ENCODE measurements at places on chromosomes 7 and 10.

- DNase-seq = no peak
Measured at GRCh38 chr7:148625342-148625741, 34.8 kb downstream of the C7orf33 start.

DNA sequence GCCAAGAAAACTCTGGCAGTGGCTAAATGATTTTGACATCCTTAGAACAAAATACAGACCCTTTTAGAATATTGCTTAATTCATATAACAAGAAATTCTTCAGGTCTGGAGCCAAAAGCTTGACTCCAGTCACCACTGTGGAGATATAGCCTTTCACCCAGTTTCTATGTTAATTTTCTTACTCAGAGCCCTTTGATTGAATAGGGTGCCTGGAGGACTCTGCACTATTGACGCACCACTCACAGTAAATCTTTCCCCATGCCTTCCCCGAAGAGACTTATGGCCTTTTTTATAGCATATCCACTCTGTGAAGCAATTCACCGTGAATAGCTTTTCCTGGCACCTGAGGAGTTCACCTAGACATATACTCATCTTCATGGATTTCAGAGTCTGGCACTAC, 613.8 kb downstream of the ZWINT start:
- DNase-seq = no peak

GRCh38 chr7:81170291-81170690, 251.4 kb upstream of the SEMA3C start:
- no peak for DNase-seq

- no peak for DNase-seq
Measured at GRCh38 chr10:34596351-34596750, 218.7 kb downstream of the PARD3 start.

DNA sequence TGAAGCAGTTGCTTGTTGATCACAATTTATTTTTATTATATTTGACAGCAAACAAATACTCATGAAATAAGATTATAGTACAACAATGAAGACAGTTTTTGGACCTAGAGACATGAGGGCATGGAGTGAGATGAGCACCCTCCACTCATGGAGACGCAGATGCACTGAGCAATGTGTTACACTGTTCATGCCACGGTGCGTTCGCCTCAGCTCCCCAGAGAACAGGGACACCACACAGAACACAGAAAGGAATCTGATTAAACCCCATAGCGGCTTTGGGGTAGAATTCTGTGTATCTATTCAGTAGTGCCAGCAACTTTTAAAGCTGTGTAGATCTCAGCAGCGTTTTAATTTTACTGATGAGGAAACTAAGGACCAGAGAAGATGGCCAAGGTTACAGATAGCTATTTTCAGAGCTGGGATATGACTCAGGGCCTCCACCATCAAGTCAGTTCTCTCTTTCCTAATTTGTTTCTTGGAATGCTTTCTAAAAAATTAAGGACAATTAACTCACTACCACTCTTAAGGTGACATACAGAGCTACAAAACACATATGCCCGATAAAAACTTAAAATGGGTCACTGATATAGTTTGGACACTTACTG, 33.6 kb downstream of the FAM25A start:
- DNase-seq = no peak

DNA sequence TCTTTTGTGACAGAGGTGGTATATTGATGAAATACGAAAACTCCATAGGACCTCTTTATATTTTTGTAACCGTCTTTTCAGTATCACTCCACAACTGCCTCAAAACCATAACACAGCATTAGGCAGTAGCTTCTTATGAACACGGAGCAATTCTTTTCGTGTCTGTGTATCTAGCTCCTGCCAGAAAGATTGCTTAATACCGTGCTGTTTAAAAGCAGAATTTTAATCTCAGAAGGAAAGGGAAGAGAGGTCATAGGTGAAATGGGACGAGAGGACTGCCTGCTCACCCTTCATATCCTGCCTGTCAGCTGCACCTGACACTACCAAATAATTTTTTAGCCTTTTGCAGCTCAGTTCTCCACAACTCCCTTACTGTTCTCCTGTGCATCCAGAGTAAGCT, 200.7 kb downstream of the DNAH11 start:
- no peak for DNase-seq

- no peak for DNase-seq
Measured at GRCh38 chr7:143023047-143023446, 3.9 kb downstream of the OR9A2 start.

- peak; percentile 83 for DNase-seq
Measured at GRCh38 chr10:88386821-88387773, 196.0 kb downstream of the RNLS start.

DNA sequence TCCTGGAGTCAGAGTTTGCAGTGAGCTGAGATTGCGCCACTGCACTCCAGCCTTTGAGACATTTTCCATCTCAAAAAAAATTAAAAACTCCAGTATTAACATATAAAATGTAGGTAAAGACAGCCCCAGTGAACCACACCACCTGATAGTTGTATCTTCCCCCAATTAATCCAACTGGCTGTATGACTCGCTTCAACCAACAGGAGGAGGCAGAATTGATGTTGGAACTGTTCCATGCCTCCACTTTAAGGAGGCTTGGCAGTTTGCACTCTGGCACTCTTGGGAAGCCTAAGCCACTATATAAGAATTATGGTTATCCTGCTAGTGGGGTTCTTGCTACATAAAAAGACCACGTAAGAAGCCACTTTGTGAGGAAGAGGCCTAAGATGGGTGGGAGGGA, 72.7 kb downstream of the STK17A start:
- no peak for DNase-seq

DNA sequence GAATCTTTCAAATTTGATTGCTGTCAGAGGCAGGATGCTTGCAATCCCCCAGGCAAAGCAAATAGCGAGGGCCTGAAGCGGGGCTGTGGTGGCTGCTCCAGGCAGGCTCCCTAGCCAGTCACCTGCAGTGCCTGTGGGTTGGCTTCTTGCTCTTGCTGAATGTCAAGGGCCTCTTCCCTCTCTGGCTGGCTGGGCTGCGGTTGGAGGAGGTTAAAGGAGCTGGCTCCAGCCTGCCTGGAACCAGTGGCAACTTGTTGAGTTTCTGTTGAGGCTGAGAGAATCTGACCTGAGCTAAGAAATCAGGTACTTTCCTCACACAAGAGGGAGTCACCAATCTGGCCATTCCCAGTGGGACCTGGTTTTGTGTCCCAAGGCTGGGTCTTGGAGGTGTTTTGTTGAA, 134.7 kb downstream of the TMEM178B start:
- no peak for DNase-seq

- DNase-seq = no peak
Measured at GRCh38 chr7:114160925-114161324, 242.1 kb upstream of the PPP1R3A start.

- DNase-seq = no peak
Measured at GRCh38 chr10:118551535-118552100, 43.8 kb downstream of the PRLHR start.

DNA sequence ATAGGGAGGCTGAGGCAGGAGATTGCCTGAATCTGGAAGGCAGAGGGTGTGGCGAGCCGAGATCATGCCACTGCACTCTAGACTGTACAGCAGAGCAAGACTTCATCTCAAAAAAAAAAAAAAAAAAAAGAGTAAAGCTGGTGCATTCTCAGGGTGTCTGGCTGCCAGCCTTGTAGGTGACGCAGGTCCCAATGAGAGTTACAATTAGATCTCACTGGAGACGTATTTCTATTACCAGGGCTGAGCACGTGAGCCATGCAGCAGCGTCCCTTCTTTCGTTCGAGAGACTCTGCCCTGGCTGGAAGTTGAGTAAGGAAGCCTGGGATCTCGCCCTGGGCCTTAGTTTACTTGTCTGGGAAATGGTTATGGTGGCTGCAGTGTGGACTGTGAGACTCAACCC, 22.4 kb upstream of the ZMIZ1 start:
- DNase-seq = no peak

GRCh38 chr10:126551202-126551601, 119.3 kb downstream of the C10orf90 start:
- DNase-seq = peak; percentile 17

DNA sequence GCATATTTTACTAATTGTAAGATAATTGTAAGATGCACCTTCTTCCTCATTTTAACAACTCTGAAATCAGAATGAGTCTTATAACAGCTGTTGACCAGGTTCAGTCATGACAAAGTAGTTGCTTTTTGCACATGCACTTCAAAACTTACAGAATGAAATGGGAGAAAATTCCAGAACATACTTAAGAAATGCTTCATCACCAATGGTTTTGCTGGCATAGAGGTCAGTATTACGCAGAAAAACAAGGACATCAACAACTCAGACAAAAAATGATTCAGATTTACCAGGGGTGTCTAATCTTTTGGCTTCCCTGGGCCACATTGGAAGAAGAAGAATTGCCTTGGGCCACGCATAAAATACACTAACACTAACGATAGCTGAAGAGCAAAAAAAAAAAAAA, 13.3 kb downstream of the COL28A1 start:
- no peak for DNase-seq

DNA sequence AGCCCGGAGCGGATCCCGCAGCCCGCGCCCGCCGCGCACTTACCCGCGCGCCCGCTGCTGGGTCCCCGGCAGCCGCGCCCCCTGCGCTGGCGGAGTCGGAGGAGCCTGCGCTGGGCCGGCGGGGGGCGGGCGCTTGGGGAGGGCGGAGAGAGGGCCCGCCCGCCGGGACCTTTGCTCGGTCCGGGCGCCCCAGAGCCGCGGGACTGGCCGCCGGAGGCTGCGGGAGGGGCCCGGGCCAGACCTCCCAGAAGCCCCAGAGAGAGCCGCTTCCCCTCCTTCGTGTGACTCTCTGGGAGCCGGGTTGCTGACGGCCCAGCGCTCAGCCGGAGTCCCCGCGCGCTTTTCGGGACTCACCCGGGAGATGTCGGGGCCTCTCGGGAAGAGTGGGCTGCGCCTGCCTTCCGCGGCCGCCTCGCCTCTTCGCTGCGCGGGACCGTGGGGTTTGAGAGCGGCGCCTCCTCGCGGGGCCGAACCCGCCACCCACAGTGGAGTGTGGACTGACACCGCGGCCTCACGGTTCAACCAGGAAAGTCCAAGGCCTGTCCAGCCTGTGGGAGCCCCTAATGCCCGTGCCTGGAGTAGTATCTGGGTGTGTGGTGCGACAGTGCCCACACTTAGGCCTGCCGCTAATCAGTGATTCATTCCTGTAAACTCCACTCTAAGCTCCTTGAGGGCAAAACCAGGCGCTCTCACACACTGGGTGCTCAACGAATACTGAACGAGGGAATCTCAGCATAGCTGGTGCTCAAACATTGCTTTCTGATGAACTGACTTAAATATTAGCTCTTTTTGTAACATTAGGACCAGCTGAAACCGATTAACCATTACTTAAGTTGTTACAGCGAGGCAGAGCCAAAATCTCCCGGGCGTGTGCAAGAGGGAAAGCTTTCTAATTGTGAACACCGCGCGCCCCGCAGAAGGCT, at the start of gene GSDME:
Gene GSDME, minus strand, starts transcription at position 112 of the 923 bp plus-strand sequence. CDS start 7,690 bp downstream, outside the sequence.
- DNase-seq = peak; percentile 50

DNA sequence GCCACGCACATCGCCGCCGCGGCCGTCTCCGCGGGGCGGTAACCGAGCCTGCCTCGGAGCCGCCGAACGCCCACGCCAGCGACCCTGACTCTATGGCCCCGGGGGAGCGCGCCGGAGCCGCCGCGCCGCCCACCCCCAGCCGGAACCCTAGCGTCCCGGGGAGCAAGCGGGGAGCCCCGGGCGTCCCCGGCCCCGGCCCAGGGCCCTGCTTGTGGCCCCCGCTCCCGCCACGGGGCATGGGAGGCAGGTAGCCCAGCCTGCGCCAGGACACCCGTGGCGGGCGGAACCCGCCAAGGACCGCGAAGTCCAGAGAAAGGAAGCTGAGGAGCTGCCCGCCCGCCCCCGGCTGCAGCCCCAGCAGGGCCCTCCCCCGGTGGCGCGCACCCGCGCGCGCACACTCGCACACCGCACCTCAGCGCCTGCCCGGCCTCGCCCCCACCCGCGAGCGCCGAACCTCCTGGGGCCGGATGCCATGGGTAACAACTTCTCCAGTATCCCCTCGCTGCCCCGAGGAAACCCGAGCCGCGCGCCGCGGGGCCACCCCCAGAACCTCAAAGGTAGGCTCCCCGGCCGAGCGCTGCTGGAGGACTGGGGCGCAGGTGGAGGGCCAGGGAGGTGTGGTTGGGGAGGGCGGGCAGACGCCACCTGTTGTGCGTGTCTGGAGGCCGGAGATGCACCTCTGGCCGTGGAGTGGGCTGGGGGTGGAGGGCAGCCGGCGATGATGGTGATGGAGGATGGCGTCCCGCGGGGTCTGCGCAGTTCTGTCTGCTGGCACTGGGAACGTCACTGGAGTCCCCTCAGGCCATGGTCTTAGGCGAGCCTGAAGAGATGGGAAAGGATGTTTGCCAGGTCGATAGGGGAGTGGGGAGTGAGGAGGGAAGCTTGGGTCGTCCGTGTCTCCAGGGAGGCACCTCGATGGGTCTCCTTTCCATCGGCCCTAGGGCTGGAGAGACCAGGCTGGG, 692 bp downstream of the NEURL1 start:
- no peak for DNase-seq

DNA sequence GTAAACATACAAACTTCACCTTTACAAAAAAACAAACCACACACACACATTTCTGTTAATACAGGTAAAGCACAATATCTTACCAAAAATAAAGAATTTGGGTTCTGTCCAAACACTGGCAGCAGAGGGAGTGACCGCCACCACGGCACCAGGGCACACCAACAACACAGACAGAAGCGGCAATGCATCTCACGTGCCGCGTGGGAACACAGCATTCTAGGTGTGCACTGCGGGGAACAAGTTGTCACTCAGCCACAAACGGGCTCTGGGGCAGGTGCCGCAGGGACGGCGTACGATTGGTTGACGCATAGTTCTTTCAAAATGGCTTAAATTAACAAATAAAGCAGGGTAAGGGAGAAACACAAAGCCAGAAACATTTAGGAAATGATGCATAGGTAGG, 22.3 kb downstream of the PDGFA start:
- DNase-seq = no peak

DNA sequence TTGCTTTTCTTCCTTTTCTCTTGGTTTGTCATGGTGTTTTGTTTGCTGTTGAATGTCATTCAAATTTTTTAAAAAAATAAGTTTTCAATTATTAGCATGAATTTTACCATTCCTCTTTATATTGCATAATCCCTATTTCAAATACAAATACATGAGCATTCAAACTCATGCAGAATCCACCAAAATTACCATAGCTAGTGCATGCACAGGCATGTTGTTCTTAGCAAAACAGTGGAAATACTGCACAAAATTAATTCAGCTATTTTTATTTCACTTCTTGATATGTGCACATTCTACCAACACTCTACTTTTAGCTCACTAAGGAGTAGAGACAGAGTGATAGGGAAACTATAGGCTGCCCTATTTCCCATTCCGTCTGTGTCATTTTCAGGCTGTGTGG, 670.1 kb upstream of the LRRN3 start:
- no peak for DNase-seq

DNA sequence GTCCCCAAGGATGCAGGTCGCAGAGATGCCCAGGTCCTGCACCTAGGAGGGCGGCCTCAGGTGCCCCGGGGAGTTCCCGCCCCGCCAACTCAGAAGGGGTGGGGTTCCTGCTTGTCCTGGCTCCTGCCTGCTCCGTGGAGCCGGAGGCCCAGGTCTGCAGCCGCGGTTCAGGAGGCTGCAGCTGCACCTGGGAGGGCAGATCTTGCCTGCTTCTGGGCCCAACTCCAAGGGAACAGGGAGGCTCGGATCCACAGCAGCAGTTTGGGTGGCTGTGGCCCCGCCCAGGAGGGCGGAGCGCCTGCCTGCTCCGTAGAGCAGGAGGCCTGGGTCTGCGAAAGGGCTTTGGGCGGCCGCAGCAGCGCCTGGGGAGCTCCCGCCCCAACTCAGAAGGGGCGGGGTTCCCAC, 108.2 kb upstream of the EGR2 start:
- no peak for DNase-seq

GRCh38 chr7:114084472-114085312, 165.9 kb upstream of the PPP1R3A start:
- no peak for DNase-seq

GRCh38 chr10:87931836-87932230, 68.4 kb downstream of the PTEN start:
- no peak for DNase-seq

GRCh38 chr10:6721964-6722615, 142.0 kb upstream of the PRKCQ start:
- DNase-seq = peak; percentile 94
